ENCODE measurements at places on chromosomes 7 and 10.

DNA sequence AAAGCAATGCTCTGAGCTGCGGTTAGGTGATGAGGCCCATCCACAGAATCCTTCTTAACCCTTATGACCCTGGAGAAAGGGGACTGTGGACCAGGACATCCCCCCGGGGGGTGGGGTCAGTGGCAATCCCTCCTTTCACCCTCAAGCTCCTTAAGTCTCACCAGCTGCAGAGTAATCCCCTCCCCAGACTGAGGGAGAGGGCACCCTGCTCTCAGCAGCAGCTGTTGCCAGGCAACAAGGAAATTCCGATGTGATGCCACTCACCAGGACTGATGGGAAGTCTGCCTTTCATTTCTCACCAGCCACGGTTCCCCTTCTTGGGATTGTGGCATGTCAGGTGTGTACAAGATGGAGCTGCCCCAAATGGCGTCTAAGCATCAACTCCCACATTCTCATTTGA is 129.6 kb downstream of the DOCK1 start:
- no peak for DNase-seq

GRCh38 chr10:43214956-43215561 is 51.8 kb downstream of the RASGEF1A start:
- no peak for DNase-seq

- DNase-seq = no peak
These were observed 429.7 kb downstream of the ARL4A start for GRCh38 chr7:13117103-13117502.

DNA sequence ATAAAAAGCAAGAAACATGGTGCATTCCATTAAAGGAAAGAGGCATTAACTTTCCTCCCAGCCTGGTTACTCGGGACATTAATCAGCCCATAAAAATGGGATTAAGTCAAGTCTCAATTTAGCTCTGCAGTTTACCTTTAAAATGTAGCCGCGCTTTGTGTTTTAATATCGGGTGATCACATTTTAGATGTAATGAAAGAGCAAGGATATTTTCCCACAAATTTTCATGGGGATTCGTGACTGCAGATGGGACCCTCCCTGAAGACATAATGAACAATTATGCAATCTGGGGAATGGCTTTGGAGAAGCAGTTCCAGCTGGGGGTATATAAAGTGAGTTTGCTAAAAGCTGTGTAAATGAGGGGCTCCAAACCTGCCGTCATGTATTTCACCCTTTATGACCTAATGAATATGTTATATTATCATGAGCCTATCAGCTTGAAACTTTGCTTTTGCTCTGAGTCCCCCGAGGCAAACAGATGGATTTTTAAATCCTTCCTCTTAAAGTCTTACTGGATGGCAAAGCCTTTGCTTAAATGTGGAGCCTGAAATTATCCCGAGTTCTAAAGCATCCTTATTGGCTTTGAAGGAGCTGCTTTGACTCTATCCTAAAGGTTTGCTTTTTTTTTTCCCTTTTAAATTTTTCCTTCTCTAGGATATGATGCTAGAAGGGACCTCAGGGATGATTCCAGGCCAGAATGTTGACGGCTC is 31.8 kb downstream of the BAMBI start:
- DNase-seq = no peak

DNA sequence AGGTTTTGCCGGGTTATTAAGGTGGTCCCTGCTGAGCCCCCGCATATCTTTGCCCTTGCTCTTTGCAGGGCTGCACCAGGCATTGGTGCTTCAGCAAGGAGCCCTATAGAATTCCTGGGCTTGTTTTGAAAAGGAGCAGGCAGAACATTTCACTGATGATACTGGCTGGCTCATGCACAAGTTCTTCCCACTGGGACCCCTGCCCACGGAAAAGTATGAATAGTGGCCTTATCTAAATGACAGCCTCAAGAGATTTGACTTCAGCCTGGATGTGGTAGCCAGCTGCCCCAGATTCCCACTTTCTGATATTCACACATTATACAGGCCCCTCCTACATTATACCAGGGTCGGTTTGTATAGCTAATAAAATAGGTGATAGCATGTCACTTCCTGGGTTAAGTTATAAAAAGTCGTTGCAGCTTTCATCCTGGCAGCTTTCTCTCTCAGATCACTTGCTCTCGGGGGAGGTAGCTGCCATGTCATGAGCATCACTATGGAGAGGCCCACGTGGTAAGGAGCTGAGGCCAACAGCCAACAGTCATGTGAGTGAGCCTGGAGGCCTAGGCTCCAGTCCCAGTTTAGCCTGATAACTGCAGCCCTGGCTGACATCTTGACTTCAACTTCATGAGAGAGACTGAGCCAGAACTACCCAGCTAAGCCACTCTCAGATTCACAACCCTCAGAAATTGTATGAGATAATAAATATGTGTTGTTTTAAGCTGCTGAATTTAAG is 16.8 kb upstream of the CRTAC1 start:
- DNase-seq = no peak

GRCh38 chr7:106112972-106113421 is 885 bp upstream of the SYPL1 start:
- no peak for DNase-seq

DNA sequence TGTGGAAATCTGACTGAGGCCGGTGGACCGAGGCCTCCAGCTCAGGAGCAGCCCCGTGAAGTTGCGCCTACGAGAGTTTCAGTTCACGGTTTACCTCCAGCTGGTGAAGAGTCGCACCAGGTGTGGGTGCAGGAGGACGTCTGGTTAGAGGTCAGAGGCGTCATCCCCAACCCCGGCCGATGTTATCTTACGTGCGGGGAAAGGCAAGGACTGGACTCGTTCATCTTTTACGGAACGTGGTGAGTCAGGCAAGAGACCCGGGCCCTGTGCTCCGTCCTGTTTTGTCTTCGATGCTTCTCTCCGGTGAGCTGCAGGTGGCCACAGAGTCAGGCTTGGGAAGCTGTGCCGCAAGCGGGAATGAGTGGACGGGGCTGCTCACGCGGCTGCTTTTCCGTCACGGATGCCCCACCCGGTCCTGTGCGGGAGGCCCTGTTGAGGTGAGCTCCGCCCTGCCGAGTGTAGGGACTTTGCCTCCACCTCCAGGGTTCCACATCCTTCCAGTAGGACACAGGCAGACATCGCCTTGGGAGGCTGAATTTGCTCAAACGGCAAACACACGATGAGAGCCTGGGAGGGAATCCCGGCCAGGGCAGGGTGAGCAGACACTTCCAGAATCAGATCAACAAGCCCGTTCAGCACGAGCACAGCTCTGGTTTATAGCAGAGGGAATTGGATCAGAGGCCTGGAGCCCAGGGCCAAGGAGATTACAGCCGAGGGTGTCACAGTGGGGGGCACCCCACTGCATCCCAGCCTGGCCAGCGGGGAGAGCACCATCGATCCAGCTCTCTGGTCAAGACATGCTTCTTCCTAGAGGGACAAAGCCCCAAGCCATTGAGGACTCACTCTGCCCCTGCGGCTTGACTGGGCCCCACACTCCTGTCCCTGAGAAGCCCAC is 50.1 kb upstream of the INPP5A start:
- DNase-seq = no peak

- DNase-seq = no peak
These were observed 4.3 kb downstream of the EBF3 start for GRCh38 chr10:129959544-129960480.

- DNase-seq = no peak
These were observed 54.9 kb upstream of the NXPH1 start for GRCh38 chr7:8378349-8379019.

- DNase-seq = no peak
These were observed 98.5 kb downstream of the PHTF2 start for GRCh38 chr7:77897004-77897547.

DNA sequence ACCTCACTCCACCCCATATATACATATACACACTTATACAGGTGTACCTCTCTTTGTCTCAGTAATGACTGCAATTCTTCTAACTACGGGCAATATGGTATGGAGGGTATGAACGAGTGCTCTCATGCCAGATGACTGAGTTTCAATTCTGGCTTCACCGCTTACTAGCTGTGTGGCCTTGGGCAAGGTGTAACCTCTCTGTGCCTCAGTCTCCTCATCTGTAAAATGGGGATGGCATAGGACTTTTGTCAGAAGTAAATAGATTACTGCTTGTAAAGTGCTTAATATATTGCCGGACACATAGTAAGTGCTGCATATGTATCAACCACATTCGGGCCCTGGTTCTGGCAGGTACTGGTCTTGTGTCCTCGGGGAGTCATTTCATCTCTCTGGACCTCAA is 60.1 kb upstream of the IFRD1 start:
- no peak for DNase-seq

DNA sequence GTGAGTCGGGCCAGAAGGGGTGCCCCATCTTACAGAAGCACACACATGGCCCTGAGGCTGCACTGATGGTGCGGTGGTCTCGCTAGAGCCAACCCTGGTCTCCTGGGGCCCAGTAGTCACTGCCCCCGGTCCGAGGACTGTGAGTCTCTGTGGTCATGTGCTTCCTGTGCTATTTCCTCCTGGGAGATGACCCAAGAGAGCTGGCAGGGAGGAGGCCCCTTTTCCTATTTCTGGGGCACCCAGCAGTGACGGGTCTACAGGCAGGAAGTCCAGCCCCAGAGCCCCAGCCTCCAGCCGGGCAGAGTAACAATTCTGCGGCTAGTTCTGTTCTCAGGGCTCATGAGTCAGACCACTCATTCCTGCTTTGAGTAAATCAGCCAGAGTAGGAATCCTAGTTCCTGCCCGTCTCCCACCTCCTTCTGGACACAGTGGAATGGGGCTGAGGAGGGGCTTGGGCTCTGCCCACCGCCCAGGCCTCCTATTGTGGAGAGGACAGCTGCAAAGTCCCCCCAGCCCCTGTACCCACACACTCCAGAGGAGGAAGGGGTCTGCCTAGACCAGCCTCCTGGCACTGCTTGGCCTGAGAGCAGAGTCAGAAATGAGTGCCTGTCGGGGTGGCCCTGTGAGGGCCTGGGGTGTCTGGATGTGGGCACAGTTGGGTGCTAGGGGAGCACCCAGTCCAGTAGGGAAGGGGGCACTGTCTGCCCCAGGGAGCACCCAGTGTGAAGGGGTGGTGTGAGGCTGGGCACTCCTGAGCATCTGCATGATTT is 80.5 kb upstream of the PPIF start:
- peak; percentile 68 for DNase-seq

GRCh38 chr10:119784340-119785067 is 58.7 kb downstream of the INPP5F start:
- peak; percentile 56 for DNase-seq

DNA sequence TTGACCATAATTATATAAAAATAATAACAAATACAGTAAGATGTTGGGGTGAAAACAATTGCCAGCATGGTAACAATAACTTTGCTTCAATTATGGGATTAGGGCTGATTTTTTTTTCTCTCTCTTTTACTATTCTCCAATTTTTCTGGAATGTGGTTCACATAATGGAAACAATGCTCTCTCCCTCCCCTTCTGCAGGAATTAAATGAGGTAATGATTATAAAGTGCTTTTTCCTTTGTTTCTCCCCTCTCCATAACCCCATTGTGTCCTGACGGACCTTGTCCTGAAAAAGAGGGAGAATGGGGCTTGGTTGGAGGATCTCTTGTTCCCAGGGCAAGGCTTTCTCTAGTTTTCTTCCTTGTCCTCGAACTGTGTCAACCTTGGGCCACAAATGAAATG is 234.0 kb upstream of the ZNF32 start:
- DNase-seq = no peak

- DNase-seq = no peak
These were observed 7.6 kb upstream of the OGDHL start for GRCh38 chr10:49769692-49770091.

DNA sequence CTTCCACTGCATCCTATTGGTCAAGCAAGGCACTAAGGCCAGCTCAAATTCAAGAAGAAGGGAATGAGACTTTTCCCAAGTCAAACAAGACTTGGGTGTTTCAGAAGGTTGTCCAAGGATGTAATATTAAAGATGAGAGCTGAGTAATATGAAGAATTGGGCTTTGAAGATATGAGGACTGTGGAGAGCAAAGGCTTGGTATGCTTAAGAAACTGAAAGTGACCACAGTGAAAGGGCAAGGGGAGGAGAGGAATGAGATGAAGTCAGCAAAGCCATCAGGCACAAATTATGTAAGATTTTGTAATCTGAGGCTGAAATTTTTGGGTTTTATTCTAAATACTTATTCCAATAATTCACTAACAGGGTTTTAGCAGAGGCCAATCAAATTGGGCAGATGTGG is 38.6 kb upstream of the NPY start:
- no peak for DNase-seq

DNA sequence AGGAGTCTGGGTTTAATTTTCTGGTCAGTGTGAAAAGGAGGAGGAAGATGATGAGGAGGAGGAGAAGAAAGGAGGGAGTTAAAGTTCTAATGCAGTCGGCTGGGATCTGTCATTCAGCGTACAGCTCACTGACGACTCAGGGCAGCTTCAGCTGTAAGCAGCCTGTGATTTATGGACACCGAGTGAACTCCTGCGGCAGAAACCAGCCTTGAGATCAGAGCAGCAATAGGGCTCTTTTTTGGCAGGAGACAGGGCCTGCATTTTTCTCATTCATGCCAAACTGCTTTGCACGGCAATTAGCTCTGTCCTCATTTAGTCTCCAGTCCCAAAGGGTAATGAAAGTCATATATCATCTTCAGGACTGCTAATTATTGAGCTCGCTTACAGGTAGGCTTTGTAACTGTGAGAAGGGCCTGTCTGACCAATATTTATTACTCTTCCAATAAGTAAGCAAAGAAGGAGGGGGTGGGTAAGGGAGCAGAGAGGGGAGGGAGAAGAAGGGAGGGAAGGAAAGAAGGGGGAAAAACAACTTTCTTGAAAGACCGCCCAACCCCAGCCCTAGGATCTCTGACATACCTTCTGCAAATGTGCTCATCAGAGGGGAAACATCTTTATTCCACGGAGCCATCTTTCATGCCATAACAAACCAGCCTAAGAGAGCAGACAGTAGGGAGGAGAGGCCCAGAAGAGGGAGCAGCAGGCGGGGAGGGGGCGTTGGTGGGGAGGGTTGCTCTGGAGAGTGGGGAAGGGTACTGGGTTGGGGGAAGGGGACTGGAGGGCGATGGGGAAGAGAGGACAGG is 48.1 kb upstream of the COMTD1 start:
- DNase-seq = no peak

- DNase-seq = no peak
These were observed at the start of gene TWIST1 for GRCh38 chr7:19117091-19117869. TWIST1 (minus strand) TSS chr7:19117636; CDS start chr7:19117321, 315 bp downstream.

GRCh38 chr7:46710927-46711326 is 789.9 kb upstream of the IGFBP3 start:
- no peak for DNase-seq

GRCh38 chr7:94949532-94949931 is 42.1 kb downstream of the PPP1R9A start:
- peak; percentile 37 for DNase-seq

DNA sequence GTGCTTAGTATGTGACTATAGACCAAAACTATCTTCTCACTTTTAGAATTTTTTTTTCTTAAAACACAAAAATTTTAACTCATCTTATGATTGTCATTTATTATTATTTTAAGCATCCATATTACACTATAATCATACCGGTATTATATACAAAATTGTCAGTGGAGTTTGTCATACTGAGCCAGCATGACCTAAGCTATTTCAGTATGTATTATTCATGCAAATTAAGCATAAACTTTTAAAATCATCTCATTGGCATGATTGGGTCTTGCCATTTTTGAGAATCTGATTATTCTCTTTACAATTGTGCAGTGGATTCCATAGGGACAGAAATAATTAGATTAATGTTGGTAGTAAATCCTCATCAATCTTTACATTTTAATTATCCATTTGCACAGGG is 46.2 kb upstream of the STMP1 start:
- DNase-seq = no peak
